ENCODE measurements at places on chromosomes 2 and 18.

DNA sequence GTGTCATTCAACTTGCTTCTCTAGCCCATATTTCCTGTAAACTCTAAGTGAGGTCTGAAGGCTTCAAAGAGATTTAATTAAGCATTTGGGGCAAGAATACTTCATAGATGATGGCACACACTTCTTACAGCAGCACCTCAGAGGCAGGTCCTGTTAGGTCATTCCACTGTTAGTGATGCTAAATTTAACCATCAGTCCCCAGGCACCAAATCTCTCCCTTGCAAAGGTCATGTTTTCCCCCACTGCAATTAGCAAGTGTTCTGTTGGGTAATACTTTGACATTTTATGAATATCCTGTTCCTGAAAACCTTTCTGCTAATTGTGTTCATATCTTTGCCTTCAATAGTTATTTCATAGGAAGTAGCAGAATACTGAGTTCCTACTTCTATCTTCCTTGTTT lies 117.0 kb downstream of the STK39 start:
- no peak for DNase-seq

DNA sequence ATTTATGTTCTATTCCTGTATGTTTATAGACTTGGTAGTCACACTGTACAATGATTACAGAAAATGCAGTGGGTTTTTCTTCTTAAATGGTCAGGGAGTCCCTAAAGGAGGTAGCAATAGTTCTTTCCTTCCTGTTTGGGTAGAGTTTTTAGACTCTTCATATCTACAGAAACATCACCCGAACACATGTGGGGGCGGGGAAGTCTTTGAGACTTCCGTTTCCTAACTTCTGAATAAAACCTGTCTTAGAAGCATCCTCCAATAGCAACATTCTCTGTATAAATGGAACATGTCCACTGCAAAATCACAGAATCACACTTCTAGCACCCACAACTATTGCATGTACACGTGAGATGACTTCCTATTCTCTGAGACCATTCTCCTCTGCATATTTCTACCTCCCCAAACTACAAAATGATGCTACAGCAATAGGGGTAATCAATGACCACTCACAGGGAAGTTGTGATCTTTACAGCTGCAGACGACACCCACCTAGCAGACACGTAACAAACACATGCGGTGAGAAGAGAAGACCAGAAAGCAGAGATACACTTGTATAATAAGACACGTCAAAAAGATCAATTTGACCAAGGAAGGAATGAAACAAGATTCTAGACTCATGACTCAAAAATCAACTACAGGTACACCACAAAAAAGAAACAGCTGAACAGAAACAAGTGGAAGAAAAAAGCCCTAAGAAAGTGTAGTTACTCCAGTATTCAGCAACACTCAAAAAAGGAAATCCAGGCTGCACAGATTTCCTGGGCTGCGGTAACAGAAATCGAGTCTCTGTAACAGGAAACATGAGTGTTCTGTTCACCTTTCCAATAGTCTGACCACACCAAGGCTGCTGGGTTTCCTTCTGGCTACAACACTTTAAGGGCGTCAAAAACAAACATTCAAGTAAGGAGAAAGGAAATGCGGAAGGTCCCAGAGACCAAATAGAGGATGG lies 120.4 kb downstream of the ZNF516 start:
- DNase-seq, result no peak

DNA sequence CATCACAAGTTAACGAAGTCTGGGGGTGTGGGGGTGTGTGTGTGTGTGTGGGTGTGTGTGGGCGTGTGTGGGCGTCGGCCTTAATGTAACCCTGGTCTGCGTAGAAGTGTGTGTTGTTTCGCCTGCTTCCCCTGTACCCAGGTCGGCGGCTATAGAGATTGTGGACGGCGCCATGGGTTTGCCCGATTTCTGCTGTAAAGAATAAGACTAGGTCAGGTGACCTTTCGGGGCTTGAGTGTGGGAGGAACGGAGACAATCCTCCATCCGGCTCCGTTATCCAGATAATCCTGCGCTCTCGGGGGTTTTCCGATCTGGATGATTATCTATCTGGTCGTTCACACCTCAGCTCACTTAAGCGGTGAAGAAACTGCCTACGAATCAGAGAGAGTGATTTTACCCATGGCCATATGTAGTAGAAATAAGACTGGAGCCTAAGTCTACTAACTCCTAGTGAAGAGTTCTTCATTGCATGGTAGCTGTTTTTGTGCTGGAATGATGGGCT lies 543 bp downstream of the HADHB start:
- no peak for DNase-seq

DNA sequence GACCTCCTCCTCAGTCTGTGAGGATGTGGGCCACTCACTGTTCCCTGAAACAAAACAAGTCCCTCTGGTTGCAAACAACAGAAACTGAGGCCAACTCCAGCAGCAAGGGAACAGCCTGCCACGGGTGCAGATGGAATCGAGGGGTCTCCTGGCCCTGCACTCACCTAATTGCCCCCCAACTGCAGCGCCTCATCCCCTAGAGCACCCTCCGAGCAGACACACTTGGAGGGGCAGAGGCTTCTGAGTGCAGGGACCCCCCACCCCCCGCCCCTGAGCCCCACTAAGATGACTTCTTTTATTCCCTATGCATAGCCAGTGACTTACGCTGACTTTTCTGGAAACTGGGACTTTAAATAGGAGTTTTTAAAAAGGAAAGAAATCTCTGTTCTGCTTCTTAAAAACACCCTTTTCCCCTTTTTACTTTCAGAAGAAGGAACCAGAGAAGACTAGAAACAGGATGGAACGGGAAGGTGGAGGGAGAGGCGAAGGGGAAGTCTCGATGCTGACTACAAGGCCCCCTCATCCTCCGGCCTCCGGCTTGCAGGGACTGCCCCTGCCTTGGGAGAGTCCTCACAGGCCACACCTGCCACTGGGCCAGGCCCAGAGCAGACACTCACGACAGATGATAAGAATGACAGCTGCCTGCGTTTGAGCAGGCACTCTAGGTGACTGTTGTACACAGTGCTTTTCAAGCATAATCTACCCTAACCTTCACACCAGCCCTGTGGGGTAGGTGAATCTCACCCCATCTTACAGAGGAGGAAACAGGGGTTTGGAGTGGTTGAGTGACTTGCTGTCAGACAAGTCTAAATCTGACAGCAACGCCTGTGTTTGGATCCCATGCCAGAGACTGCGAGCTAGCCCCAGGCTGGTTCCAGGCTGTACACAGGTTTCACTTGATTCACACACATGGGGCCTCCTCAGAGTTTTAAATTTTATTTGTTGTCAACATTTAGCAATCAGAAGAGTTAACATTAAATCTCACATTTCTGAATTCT lies 28.2 kb upstream of the BIN1 start:
- no peak for DNase-seq

DNA sequence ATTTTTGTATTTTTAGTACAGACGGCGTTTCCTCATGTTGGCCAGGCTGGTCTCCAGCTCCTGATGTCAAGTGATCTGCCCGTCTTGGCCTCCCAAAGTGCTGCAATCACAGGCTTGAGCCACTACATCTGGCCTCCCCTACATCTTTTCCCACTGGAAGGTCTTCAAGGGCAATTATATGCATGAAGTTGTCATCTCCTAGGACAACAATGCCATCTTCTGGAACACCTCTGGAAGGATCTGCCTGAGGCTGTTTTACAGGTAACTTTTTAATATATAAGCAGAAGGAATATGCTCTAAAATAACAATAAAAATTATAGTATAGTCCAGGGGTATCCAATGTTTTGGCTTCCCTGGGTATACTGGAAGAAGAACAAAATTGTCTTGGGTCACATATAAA lies 321.4 kb downstream of the AFF3 start:
- DNase-seq, result no peak

GRCh38 chr2:207482630-207483029 lies 47.1 kb upstream of the CREB1 start:
- no peak for DNase-seq

DNA sequence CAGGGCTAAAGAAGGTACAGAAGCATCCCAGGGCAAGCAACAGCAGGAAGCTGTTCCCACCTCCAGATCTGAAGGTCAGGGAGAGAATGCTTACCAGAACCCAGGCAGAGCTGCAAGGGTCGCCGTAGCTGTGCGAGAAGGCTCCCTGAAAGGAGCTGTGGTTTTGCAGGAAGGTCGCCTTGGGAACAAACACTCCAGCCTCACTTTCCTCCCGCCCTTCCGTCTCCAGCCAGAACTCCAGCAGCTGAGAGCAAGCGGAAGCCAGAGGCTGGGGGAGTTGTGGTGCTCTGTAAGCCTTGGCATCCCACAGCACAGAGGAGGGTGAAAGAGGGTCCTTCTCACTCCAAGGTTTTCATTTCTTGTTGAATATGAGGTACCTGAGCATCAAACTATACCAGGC lies 18.3 kb upstream of the ICOS start:
- DNase-seq, result no peak

All from T47D (cell line).